ENCODE measurements at places on chromosomes 6 and 20. TPM values are rescaled to one million over a fixed set of nuclear protein-coding genes. Genes with fewer than 3 reads are reported as not detected.

GRCh38 chr20:49754596-49754995 lies 40.9 kb upstream of the B4GALT5 start:
- H3K4me1 ChIP-seq: no peaks in the 10 kb centered on the region
- no peak for DNase-seq
- no peaks in the 10 kb centered on the region for H3K36me3 ChIP-seq
- H3K4me3 ChIP-seq: no peak overlapping the region

DNA sequence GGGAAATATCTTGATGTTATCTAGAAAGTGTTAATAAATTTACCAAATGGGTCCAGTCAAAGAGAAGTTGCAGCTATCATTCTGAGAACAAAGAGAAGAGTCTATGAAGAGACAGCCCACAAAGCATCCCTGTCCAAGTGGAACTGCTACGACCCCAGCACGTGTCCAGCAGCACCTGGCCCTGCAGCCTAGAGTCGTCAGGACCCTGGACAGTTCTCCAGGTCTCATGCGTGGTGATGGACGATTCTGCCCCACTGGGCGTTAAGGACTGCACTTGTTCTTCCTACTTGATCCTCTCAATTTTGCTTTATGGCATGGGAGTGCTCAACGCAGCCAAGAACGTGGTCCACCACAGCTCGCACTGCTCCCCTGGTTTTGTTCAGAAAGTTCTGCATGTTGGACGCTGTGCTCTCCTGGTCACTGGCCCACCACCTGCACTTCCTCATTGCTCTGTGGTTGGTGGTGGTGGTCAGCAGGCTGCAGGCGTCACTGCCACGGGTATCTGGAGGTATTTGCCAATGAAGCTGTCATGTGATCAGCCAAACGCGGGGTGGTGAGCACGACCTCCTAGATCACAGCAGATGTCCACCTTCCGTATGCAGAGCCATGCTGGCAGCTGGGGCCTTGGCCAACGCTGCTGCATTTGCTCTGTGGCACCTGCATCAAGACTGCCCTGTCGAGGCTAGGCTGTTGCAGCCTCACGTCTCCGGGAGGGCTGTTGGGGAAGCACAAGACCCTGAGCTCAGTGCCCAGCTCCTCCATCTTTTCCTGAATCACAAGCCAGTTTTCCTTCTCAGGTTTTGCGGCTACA lies 356.4 kb downstream of the CDH4 start:
- H3K4me1 ChIP-seq: no peaks in the 10 kb centered on the region
- peak; percentile 31 for DNase-seq
- H3K4me3 ChIP-seq: no peak overlapping the region
- no peaks in the 10 kb centered on the region for H3K27me3 ChIP-seq
- no peak overlapping the region for H3K27ac ChIP-seq

DNA sequence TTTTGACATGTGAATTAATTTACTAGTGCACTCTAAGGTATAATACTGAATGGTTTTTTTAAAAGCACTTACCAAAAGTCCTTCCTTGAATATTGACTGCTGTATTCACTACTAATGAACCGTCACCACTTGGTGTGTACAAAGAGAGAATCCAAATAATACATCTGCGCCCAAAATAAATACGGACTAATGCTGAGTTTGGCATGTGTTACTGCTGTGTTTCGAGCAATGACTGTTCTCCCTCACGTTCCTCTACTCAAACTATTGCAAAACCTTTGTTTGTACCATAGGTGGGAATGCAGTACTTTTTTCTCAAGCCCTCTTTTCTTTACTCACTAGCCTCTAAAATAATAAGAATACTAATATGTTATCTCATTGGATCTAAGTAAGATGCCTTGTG lies 305.5 kb downstream of the QKI start:
- H3K27me3 ChIP-seq: peaks cover 4% of the 10 kb centered on the region
- H3K36me3 ChIP-seq: no peaks in the 10 kb centered on the region
- H3K4me1 ChIP-seq: no peaks in the 10 kb centered on the region
- no peak for DNase-seq
- H3K27ac ChIP-seq: no peak overlapping the region

- H3K4me1 ChIP-seq: peaks cover 1% of the 10 kb centered on the region
- no peak for DNase-seq
- no peak overlapping the region for H3K27ac ChIP-seq
- no peak overlapping the region for H3K4me3 ChIP-seq
- no peaks in the 10 kb centered on the region for H3K36me3 ChIP-seq
These were observed 71.8 kb downstream of the JPH2 start for GRCh38 chr20:44115181-44115580.

DNA sequence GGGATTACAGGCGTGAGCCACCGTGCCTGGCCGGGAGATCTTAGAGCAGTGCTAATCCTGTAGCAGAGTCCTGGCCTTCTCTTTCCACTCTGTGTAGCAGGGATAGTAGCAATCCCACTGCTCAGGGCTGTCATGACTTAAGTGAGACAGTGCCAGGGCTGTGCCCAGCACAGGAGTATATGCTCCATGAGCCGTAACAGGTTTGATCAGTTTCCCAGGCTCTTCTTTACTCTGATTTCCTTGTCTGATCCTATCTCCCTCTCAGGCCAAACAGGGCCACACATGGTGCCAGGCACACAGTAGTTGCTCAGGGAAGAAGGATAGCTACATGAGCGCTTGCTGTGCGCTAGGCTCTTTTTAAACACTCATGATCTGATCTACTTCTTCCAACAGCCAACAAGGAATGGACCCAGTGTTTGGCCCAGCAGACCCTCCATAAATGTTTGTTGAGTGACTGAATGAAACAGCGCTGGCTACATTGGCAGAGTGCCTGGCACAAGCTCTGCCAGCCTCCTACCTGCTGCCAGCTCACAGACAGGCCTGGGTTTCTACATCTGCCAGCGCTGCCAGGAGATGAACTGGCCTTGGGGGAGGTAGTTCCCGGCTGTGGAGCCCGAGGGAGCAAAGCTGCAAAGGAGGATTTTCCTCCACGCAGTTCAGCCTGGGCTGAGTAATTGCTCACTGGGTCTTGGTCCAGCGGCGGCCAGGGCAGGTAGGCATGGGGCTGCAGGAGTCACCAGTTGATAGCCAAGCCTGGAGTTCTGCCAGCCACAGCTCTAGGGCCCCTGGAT lies 36.9 kb downstream of the SNAI1 start:
- no peak for DNase-seq
- no peaks in the 10 kb centered on the region for H3K4me1 ChIP-seq
- H3K27me3 ChIP-seq: no peaks in the 10 kb centered on the region
- no peak overlapping the region for H3K4me3 ChIP-seq
- no peaks in the 10 kb centered on the region for H3K36me3 ChIP-seq

DNA sequence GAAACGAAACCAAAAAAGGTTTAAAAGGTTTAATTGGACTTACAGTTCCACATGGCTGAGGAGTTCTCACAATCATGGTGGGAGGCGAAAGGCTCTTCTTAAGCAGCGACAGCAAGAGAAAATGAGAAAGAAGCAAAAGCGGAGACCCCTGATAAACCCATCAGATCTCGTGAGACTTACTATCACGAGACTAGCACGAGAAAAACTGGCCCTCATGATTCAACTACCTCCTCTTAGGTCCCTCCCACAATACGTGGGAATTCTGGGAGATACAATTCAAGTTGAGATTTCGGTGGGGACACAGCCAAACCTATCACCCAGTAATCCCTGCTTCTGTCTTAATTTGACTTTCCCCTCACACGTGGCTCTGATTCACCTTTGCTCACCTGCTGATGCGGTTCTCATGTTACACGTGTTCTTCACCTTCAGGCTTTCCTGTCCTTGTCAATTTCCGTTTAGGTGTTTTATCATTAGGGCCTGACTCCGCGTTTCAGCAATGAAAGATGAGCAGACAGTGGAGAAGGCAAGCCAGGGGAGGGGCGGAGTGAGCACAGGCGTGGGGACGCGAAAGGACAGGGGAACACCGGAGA lies 57.1 kb downstream of the AGPAT4 start:
- peaks cover 6% of the 10 kb centered on the region for H3K4me1 ChIP-seq
- H3K4me3 ChIP-seq: no peak overlapping the region
- H3K36me3 ChIP-seq: peaks cover 1% of the 10 kb centered on the region
- H3K27ac ChIP-seq: no peak overlapping the region

DNA sequence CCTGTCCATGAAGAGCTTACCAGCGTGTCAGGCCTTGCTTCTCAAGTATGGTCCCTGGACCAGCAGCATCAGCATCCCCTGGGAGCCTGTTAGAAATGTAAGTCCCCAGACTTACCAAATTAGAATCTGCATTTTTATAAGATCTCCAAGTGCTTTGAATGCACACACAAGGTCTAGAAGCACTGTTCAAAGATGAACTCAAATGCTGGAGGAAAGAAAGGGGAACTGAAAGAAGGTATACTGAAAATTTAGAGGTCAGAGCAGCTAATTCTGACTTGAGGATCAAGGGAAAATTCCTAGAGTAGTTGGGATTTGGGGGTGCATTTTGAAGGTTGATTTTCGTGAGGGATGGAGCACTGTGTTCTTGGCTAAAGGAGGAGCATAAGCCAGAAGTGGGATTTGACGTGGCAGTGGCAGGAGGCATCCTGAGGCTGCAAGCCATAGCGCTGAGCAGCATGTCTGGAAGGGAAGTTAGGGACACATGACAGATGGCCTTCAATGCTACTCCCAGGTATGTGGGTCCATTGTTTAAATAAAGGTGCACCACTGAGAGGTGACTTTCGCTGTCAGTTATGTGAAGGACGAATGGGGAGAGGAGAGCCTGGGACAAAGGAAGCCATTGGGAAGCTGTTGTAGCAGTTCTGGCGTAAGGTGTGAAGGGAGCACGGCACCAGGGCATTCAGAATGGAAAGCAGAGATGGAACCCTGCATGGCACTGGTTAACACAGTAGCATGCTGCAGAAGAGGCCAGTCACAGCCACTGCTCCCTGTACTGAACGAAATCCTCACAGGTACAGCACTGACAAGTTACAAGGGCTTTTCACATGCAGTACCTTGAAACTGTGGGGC lies 36.2 kb downstream of the ARMC2 start:
- H3K27me3 ChIP-seq: no peaks in the 10 kb centered on the region
- no peak overlapping the region for H3K4me3 ChIP-seq
- no peaks in the 10 kb centered on the region for H3K36me3 ChIP-seq
- H3K4me1 ChIP-seq: no peaks in the 10 kb centered on the region
- no peak overlapping the region for H3K27ac ChIP-seq

Gene BTN1A1
- not detected for total RNA-seq

Gene GPR6
- not detected for total RNA-seq

Gene LPA
- not detected for total RNA-seq

Gene BANF2
- total RNA-seq: not detected

Gene KCNQ5
- total RNA-seq: 1.7 TPM

Gene PTPRK
- 80.8 TPM for total RNA-seq
